H4 (cell line): ENCODE measurements at places on chromosomes 13 and 19. TPM values are rescaled to one million over a fixed set of nuclear protein-coding genes. Genes with fewer than 3 reads are reported as not detected.

Gene IL17D
- total RNA-seq: 0.43 and 0.97 TPM in 2 replicates

Gene ATP4B
- not detected in 2 replicates for total RNA-seq

Gene CGB7
- not detected in 2 replicates for total RNA-seq

Gene CEACAM7
- not detected in 2 replicates for total RNA-seq

Gene SIGLEC10
- not detected in 2 replicates for total RNA-seq

Gene NOVA2
- total RNA-seq: 0.19 and 0.37 TPM in 2 replicates

Gene ZNF534
- total RNA-seq: not detected in 2 replicates

Gene PAN3
- total RNA-seq: 5.2 and 7.4 TPM in 2 replicates

Gene ZNF583
- 10.6 and 12.4 TPM in 2 replicates for total RNA-seq

Gene KLK15
- total RNA-seq: not detected in 2 replicates

Gene FCAR
- not detected in 2 replicates for total RNA-seq

DNA sequence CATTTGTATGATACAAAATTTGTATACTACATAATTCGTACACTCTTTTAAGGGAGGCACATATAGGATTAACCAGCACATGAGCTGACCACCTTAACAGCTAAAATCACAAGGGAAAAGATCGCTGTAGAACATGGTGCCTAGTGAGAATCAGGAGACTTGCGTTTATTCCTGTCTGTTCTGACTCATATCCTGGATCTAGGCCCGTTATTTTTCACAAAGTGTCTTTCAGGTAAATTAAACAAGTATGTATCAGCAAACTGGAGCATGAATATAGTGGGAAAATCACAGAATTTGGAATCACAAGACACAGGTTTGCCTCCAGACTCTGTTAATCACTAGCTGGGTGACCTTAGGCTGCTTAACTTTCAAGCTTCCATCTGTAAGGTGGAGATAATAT lies 47.5 kb upstream of the ESD start:
- DNase-seq: no peak

DNA sequence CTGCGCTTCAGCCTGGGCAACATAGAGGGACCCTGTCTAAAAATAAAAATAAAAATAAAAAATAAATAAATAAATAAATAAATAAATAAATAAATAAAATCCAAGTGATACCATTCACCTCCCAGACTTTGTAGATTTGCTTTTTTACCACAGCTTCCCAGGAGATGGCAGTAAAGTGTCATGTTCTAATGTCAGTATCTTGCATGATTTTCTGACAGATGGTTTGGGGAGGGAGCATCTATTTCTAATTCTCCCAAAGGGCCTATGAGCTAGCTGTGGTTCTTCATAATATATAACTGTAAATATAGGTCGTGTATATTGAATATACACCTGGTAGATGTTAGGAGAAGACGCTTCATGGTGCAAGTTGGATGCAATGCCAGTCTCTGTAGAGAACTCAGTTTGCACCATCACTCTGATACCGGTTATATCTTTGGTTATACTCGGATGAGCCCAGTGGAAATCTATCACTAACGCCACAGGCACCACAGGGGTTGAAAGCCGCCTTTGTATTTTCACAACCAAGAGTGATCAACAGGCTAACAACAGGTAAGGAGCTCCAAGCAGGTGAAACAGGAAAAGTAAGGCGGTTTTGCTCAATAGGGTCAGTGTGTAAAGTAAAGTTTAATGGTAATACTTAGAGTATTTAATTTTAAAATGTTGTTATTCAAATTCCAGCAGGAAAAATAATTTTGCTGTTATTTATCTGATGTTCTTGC lies 13.9 kb downstream of the APLP1 start:
- peak; percentile 69 for DNase-seq

DNA sequence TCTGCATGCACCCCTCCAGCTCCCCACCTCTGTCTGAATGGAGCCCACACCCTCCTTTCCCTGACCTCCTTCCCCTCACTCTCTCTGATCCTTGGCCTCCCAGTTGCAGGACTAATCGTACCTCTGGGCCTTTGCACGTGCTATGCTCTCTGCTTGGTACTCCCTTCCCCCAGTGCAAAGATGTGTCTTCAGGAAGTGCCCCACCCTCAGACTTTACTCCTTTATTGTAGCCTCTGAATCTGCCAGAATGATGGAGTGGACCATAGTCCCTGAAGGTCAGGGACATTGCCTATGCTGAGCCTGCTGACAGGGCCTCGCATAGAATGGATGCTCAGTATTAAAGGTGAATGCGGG lies 1.3 kb upstream of the JUND start:
- DNase-seq: no peak

DNA sequence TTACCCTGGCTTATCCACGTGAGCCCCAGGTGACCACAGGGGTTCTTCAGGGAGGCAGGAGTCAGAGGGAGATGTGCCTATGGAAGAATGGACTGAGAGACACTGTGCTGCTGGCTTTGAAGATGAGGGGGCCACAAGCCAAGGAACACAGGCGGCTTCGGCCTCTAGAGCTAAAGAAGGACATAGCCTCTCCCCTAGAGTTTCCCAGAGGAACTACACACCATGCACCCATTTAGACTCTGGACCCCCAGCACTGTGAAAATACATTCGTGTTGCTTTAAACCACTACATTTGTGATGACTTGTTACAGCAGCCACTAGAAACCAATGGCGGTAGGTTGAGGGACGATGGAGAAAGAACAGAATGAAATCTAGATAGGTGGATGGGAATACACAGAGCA lies 13.7 kb upstream of the ATF5 start:
- DNase-seq: no peak

- no peak for DNase-seq
These were observed 10.5 kb upstream of the NTN5 start for GRCh38 chr19:48683349-48683748.

- DNase-seq: no peak
These were observed 46.1 kb upstream of the TSC22D1 start for GRCh38 chr13:44622261-44622660.

DNA sequence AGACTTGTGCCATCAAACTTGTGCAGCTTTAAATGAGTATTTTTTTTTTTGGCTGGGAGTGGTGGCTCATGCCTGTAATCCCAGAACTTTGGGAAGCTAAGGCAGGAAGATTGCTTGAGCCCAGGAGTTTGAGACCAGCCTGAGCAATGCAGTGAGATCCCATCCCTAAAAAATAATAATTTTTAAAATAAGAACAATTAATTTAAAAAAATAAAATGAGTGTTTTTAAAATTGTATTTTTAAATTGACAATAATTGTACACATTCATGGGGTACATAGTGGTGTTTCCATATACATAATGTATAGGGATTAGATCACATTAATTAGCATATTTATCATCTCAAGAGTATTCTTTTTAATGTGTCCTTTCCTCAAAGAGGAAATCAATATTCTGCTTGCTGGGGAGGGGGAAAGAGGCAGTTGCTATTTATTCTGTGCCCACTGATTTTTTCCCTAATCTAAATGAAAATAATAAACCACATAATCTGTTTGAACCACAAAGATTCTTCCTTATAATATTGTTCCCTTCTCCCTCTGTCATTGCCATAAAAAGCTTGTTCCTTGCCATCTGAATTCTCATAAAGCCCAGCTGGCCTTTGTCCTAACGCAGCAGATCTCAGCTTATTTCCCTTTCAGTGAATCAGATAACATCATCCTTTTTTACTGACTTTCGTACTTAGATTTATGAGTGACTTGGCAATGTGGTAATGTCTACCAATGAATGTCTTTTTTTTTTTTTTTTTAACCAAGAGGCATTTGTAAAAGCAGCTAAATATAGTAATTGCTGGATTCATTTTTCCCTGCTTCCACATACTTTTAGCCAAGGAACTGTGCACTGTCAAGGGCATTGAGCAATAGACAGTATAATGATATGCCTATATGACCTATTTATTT lies 81.8 kb upstream of the RUBCNL start:
- peak; percentile 22 for DNase-seq

- DNase-seq: no peak
These were observed 72.2 kb downstream of the CEBPG start for GRCh38 chr19:33445442-33446329.

GRCh38 chr19:36449059-36449670 lies 30.7 kb upstream of the ZFP82 start:
- no peak for DNase-seq

DNA sequence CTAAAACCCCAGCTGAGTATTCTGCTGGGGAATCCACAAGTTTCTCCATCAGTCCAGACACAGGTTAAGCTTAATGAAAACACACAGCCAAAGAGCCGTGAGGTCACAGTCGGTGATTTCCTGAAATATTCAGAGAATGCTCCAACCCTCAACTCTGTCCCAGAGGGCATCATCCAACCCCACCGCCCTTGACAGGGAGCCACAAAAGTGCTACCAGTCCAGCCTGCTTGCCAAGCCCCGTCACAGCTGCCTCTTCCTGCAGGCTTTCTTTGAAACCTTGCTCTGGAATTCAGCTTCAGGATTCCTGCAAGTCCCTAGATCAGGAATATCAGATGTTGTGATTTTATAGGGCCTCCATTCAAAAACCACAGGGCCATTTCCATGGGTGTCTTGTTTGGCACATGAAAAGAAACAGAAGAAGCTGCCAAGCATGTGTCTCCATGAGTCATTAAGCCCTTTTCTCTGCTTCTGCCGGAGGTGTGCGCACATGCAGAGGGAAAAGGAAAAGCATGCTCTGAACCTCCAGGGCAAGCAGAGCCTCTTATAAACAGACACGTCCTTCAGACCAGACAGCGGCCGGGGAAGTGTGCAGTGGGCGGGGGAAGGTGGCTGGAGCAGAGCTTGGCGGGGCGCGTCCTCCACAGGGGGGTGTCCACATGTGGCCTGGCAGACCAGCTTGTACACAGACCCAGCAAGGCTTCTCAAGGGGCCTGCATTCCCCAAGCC lies 164.7 kb downstream of the KATNAL1 start:
- DNase-seq: peak; percentile 93

GRCh38 chr19:46216612-46217011 lies 12.9 kb upstream of the IGFL1 start:
- no peak for DNase-seq

GRCh38 chr13:29840585-29840984 lies 9.8 kb downstream of the UBL3 start:
- DNase-seq: no peak

- no peak for DNase-seq
These were observed 221.7 kb upstream of the SPRY2 start for GRCh38 chr13:80562433-80563156.

DNA sequence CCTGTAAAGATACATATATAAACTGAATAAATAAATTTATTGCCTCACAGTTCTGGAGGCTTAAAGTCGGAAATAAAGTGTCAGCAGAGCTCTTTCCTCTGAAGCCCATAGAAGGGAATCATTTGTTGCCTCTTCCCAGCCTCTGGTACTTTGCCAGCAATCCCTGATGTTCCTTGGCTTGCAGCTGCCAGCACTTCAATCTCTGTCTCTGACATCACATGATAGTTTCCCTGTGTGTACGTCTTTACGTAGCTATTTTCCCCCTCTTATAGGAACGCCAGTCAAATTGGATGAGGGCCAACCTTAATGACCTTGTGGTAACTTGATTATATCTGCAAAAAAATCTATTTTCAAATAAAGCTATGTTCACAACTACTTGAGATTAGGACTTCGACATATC lies 250.9 kb downstream of the LIG4 start:
- peak; percentile 3 for DNase-seq

DNA sequence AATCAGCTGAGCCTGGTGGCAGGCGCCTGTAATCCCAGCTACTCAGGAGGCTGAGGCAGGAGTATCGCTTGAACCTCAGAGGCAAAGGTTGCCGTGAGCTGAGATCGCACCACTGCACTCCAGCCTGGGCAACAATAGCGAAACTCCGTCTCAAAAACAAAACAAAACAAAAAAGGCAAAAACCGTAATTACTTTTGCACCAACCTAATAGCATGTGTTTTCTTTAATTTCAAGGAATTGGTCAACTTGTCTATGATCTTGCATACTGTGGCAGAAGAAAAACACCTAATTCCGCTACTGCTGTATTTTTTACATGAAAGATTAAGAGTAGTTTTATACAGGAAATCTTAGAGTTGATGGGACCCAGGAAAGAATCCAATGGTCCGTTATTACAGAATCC lies 241.2 kb downstream of the COL4A1 start:
- no peak for DNase-seq

DNA sequence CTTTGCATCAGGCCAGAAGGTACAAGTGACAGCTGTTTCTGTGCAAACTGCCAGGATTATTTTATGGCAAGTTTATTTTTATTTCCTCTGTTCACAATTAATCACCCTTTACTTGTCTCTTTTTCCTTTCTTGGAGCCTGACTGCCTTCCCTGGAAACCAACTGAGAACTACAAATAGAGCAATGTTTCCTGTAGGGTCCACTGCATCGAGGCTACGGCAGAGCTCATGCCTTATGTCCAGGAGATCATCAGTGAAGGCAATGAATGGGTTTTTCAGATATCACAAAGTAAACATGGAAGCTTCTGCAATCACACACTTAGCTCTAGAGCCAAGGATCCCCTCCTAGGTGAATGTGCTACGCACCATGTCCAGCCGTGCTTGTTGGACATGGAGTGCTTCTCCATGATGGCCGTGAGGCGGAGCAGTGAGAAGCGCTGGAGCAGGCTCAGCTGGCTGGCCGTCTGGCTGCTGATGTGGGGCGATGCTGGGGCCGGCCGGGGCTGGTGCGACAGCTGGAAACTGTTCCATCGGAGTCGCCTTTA lies 110.9 kb downstream of the KL start:
- DNase-seq: no peak

DNA sequence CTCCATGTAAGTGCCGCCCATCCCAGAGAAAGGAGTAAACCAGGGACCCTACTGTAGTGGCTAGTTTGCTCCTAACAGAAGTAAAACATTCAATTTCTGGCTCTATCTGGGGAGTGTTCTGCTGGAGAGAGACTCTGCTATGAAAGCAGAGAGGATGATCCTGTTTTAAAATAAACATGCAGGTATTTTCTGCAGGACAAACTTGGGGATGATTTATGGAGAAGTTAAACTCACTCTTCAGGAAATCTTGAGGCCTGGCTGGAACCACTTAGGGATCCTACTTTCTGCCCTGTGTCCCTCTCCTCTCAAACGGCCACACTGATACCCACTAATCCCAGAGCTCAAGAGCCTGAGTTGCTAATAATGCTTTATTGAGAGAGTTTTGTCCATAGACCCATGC lies 281.1 kb downstream of the DNAJC15 start:
- no peak for DNase-seq

GRCh38 chr19:41449079-41449864 lies 6.3 kb downstream of the ERICH4 start:
- peak; percentile 57 for DNase-seq

- no peak for DNase-seq
These were observed 155.0 kb downstream of the TEX29 start for GRCh38 chr13:111475488-111475887.

GRCh38 chr13:47216176-47216822 lies 319.4 kb upstream of the HTR2A start:
- no peak for DNase-seq
